ENCODE measurements at places on chromosomes 3 and 15. TPM values are rescaled to one million over a fixed set of nuclear protein-coding genes. Genes with fewer than 3 reads are reported as not detected.

The SLC22A13 gene
- not detected for total RNA-seq

The MUSTN1 gene
- 15.7 TPM for total RNA-seq

The ITIH4 gene
- total RNA-seq = 4.2 TPM

The PLA2G4E gene
- total RNA-seq = not detected

- H3K36me3 ChIP-seq = no peaks in the 10 kb centered on the region
- H3K27me3 ChIP-seq = no peaks in the 10 kb centered on the region
- peaks cover 4% of the 10 kb centered on the region for H3K4me1 ChIP-seq
- DNase-seq = no peak
- H3K4me3 ChIP-seq = no peak overlapping the region
Measured at GRCh38 chr3:183490653-183491052, 62.2 kb upstream of the MCF2L2 start.

- no peaks in the 10 kb centered on the region for H3K27me3 ChIP-seq
- peak overlapping the region; percentile 16 for H3K4me3 ChIP-seq
- H3K27ac ChIP-seq = no peak overlapping the region
- no peaks in the 10 kb centered on the region for H3K4me1 ChIP-seq
- no peaks in the 10 kb centered on the region for H3K36me3 ChIP-seq
- DNase-seq = no peak
Measured at GRCh38 chr3:69439643-69440270, 53.9 kb upstream of the FRMD4B start.

GRCh38 chr15:75163150-75163564, 38.5 kb upstream of the C15orf39 start:
- no peaks in the 10 kb centered on the region for H3K4me1 ChIP-seq
- no peak overlapping the region for H3K27ac ChIP-seq
- no peaks in the 10 kb centered on the region for H3K27me3 ChIP-seq
- H3K36me3 ChIP-seq = no peaks in the 10 kb centered on the region
- H3K4me3 ChIP-seq = no peak overlapping the region

DNA sequence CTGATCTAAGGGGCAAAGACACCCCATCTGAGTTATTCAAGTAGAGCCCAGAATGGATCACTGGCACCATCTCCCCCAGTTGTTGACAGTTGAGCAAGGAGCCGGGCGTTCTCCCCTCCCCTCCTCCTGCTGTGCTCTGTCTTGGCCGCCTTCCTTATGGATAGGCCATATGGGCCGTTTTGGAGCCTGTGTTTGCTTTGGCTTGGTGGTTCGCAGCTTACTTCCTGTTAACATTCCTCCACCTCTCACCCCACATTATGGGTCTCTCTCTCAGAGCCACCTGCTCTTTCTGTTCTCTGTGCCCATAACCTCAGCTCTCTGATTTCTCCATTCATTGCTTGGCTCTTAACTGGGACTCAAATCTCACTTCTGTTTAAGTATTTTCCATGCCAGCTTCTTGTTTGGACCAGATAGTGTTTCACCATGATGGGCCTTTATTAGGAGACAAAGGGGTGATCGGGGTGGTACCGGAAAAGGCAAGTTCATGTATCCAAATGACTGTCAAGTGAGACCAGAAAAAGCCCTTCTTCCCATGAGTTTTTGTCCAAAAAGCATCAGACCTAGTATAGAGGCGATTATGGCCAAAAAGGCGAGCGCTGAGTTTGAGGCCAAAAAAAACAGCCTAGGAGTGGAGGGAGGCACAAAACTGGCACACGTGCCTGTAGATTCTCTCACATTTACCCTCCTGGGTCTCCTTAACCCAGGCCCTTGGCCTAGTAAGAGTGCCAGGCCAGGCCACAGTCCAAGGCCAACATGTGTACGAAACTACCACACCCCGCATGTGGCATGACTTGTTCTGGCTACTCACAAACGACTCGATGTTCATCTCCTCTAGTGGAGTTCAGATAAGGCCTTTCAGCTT, 62.6 kb downstream of the DUT start:
- no peak overlapping the region for H3K4me3 ChIP-seq
- DNase-seq = peak; percentile 28
- no peaks in the 10 kb centered on the region for H3K27me3 ChIP-seq

DNA sequence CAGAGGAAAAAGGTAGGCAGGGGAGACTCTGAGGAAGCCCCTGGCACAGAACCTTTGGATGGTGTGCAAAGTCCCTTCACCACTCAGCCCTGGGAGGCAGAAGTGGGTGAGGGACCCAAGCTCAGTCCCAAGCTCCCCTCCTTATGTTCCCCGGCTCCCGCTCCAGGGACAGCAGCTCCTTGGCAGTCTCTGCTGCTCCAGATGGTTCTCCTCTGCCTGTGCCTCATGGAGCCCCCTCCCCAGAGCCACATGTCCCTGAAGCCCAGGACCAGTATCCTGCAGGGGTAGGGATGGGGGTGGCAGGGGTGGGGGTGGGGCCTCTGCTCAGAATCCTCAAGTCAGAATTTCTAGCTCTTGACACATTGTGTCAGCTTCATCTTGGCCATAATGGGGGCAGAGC, 8.0 kb upstream of the CAMKV start:
- no peaks in the 10 kb centered on the region for H3K27me3 ChIP-seq
- H3K36me3 ChIP-seq = no peaks in the 10 kb centered on the region
- DNase-seq = no peak
- H3K4me3 ChIP-seq = no peak overlapping the region

GRCh38 chr3:33989229-33989628, 190.8 kb downstream of the PDCD6IP start:
- H3K36me3 ChIP-seq = no peaks in the 10 kb centered on the region
- H3K27ac ChIP-seq = no peak overlapping the region
- H3K4me3 ChIP-seq = no peak overlapping the region
- no peaks in the 10 kb centered on the region for H3K4me1 ChIP-seq
- no peak for DNase-seq

- no peaks in the 10 kb centered on the region for H3K4me1 ChIP-seq
- no peak overlapping the region for H3K4me3 ChIP-seq
- H3K27ac ChIP-seq = no peak overlapping the region
- DNase-seq = no peak
Measured at GRCh38 chr3:180059356-180059755, 22.6 kb upstream of the PEX5L start.

DNA sequence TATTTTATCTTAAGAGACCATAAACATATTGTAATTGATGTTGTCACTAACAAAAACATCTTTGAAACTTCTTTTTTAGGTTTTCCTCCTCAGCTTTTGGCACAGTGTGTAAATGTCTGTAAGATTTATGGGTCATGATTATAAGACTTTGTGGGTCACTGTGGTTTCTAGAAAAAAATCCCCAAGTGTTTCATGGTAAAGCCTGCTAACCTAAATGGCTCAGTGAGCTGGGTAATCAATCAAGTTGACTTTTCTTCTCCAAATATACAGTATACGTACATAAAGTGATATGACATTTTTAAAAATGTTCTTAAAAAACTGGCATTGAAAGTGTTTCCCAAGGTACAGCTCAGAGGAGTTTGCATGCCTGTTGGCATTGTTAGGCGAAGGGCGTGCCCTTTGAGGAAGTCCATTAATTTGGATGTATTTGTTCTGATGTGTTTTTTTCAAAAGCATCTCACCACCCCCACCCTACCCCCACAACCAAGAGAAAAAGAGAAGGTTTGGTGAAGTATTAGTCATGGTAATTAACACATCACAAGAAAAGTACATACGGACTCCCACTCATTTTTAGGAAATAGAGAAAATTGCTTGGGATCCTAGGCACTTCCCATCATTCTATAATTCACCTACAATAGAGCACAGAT, 385.4 kb upstream of the LRRC3B start:
- no peaks in the 10 kb centered on the region for H3K4me1 ChIP-seq
- peak; percentile 40 for DNase-seq
- H3K36me3 ChIP-seq = no peaks in the 10 kb centered on the region
- no peaks in the 10 kb centered on the region for H3K27me3 ChIP-seq

GRCh38 chr15:90571063-90571541, 41.4 kb downstream of the CRTC3 start:
- no peaks in the 10 kb centered on the region for H3K27me3 ChIP-seq
- H3K27ac ChIP-seq = peak overlapping the region; percentile 60
- H3K4me3 ChIP-seq = no peak overlapping the region
- no peaks in the 10 kb centered on the region for H3K36me3 ChIP-seq
- peaks cover 40% of the 10 kb centered on the region for H3K4me1 ChIP-seq
- peak; percentile 78 for DNase-seq

DNA sequence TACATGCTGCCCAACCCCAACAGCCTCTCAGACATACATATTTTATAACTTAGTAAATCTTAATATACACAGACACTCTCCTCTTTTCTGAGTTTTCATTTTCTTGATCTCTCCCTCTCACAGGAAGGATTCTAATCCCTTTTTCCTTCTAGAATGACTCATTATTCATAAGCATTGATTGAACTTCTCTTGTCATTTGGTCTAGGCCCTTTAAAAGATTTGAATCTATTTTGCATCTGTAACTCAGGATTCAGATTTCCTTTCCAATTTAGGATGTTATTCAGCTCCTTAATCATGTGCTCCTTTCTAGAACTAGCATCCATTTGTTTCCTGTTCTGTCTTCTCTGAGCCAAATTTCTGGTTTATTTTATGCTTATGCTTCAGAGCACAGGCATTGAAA, 624.5 kb upstream of the SGO1 start:
- no peak for DNase-seq
- no peaks in the 10 kb centered on the region for H3K4me1 ChIP-seq
- H3K4me3 ChIP-seq = no peak overlapping the region
- no peaks in the 10 kb centered on the region for H3K36me3 ChIP-seq

Measured in heart left ventricle (tissue), 16 donors.